ENCODE measurements at places on chromosomes 11 and 22. TPM values are rescaled to one million over a fixed set of nuclear protein-coding genes. Genes with fewer than 3 reads are reported as not detected.
A peak's percentile ranks its signal among the peaks of the same experiment; 100 is the strongest.

DNA sequence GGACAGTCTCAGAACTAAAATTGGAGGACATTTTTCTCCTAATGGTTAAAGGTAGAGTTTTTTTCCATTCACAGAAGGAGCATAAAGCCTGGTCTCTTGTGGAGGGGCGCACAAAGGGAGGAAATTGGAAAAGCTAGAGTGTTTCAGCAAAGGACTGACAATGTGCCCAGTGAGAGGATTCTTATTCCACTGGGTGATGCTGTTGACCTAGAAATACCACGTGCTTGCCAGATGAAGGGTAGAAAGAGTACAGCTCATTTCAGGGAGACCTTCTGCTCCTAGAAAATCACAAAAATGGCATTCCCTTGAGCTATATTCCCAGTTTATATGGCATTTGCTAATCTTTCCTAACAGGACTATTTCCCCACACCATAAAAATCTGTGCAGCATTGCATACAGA lies 21.1 kb downstream of the MS4A6E start:
- H3K36me3 ChIP-seq = no peaks in the 10 kb centered on the region
- H3K27ac ChIP-seq = no peak overlapping the region
- H3K4me3 ChIP-seq = no peak overlapping the region
- no peaks in the 10 kb centered on the region for H3K4me1 ChIP-seq
- peaks cover 5% of the 10 kb centered on the region for H3K27me3 ChIP-seq
- peak; percentile 39 for DNase-seq

DNA sequence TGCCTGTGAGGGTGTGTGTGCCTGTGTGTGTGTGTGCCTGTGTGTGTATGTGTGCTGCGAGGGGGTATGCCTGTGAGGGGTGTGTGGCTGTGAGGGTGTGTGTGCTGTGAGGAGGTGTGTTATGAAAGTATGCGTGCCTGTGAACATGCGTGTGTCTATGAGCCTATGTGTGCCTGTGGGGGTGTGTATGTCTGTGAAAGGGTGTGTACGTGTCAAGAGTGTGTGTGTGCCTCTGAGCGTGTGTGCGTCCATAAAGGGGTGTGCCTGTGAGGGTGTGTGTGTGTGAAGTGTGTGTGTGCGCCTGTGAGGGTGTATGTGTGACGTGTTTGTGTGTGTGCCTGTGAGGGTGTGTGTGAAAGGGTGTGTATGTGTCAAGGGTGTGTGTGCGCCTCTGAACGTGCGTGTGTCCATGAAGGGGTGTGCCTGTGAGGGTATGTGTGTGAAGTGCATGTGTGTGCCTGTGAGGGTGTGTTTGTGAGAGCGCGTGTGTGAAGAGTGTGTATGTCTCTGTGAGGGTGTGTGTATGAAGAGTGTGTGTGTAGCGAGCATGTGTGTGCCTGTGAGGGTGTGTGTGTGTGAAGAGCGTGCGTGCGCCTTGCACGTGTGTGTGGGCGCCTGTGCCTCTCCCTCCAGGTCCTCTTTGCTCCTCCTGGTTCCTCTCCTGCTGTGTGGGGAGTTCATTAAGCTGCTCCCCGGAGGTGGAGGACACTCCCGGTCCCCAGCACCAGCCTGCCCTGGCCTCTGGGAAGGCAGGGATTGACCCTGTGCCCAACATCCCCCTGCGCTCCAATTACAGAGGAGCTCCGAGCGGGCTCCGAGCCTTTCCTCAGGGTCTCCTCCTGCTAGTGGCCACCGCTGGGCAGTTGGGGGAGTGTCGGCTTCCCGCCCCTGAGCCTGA lies 53.3 kb downstream of the CACNA1I start:
- DNase-seq = no peak
- no peaks in the 10 kb centered on the region for H3K36me3 ChIP-seq
- peaks cover 2% of the 10 kb centered on the region for H3K27me3 ChIP-seq
- no peaks in the 10 kb centered on the region for H3K4me1 ChIP-seq
- H3K4me3 ChIP-seq = no peak overlapping the region
- no peak overlapping the region for H3K27ac ChIP-seq

- H3K27me3 ChIP-seq = peaks cover 7% of the 10 kb centered on the region
- H3K4me3 ChIP-seq = no peak overlapping the region
- DNase-seq = no peak
Measured at GRCh38 chr11:10371926-10372641, 67.2 kb downstream of the ADM start.

- H3K4me3 ChIP-seq = no peak overlapping the region
- DNase-seq = no peak
- H3K27ac ChIP-seq = no peak overlapping the region
- no peaks in the 10 kb centered on the region for H3K27me3 ChIP-seq
- H3K4me1 ChIP-seq = peaks cover 2% of the 10 kb centered on the region
Measured at GRCh38 chr22:43237280-43237679, 50.3 kb upstream of the TTLL12 start.

DNA sequence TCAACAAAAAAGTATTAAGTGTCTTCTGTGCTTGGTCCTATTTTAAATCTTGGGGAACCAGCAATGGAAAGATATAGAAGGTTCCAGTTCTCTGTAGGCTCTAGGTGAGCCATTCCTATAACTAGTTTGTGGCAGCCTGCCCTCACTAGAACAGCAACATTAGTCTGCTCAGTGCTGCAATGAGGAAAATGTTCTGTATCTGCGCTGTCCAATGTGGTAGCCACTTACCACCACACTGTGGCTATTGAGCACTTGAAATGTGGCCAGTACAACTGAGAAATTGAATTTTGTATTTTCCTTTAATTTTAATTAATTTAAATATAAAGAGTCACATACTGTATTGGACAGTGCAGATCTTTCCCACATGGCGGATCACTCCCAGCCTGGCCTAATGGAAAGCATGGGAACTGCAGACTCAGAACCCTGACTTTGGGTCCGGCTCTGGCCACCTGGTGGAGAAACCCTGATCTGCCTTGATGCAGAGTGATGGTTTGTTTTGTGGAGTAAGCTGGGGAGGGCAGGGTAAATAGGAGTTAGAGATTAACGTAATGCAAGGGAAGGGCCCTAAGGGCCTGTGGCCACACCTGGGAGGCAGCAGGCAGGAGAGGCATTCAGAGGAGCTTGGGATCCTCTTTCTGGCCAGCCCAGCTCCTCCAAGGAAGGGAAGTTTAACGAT lies 101.0 kb downstream of the ME3 start:
- no peak for DNase-seq
- H3K4me1 ChIP-seq = no peaks in the 10 kb centered on the region
- no peak overlapping the region for H3K4me3 ChIP-seq
- H3K27ac ChIP-seq = no peak overlapping the region

- peak within 1 kb of the TSS; percentile 92 for H3K4me3 ChIP-seq
- peaks cover 21% of the 10 kb centered on the region for H3K36me3 ChIP-seq
- H3K27ac ChIP-seq = peak within 1 kb of the TSS; percentile 98
Measured at GRCh38 chr11:65013888-65014725, at the start of gene ARL2. TSS of gene ARL2 (plus strand) at chr11:65014160. CDS start at chr11:65014208, 48 bp downstream.

GRCh38 chr11:95502522-95502921 lies 271.5 kb upstream of the SESN3 start:
- no peaks in the 10 kb centered on the region for H3K27me3 ChIP-seq
- no peaks in the 10 kb centered on the region for H3K36me3 ChIP-seq
- DNase-seq = no peak
- no peak overlapping the region for H3K4me3 ChIP-seq
- H3K27ac ChIP-seq = no peak overlapping the region

DNA sequence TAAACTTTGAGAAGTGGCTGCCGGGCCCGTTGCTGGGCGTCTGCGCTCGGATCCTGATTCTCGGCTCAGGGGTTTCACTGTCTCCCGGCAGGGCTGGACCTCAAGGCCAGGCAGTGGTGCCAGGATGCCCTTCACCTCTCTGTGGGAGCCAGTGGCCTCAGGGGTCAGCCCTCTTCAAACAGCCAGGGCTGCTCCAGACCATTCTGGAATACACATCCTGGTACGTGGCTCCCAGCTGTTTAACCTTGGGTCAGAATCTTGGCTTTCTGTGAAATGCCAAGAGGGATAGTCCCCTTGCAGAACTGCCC lies 70.5 kb downstream of the MPPED1 start:
- peaks cover 5% of the 10 kb centered on the region for H3K4me1 ChIP-seq
- no peak overlapping the region for H3K4me3 ChIP-seq
- H3K27me3 ChIP-seq = no peaks in the 10 kb centered on the region
- no peaks in the 10 kb centered on the region for H3K36me3 ChIP-seq
- H3K27ac ChIP-seq = no peak overlapping the region

DNA sequence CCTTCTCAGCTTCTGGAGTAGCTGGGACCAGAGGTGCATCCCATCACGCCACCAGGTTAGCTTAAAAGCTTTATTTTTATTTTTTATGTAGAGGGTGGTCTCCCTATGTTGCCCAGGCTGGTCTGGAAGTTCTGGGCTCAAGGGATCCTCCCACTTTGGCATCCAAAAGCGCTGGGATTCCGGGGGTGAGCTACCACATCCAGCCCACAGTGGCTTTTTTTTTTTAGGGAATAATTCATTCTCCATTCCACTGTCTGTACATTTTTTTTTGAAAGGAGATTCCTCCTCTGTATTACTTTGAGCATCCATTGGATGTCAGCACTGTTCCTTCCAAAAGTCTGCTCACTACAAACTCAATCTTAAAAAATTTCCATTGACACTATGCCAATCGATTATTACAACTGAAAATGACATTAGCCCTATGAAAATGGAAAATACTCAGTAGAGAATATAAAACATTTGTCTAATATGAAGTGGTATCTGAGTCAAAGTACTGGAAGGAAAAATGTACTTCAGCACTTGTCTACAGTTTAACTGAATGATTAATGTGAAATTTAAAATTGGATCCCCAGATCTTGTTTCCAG lies 1.3 kb upstream of the LPXN start:
- peaks cover 66% of the 10 kb centered on the region for H3K4me1 ChIP-seq
- peak; percentile 65 for DNase-seq

DNA sequence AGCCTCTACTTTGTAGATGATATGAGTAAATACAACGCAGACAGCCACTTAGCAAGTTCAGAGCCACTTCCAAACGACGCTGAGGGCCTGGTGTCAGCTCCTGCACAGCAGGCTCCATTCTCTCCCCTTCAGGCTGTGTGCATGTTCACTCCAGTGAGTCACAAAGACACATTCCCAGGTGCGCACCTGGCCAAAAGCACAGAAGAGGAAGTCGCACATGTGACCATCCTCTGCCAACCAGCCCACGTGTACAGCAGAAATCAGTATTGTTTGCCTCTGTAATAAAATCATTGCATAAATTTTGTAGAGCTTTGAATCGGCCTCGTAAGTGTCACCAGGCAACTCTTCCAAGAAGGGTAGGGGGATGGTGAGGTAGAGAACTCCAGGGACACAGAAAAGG lies 19.5 kb upstream of the TPH1 start:
- no peaks in the 10 kb centered on the region for H3K27me3 ChIP-seq

GRCh38 chr11:12459865-12460444 lies 82.6 kb downstream of the PARVA start:
- H3K27ac ChIP-seq = no peak overlapping the region
- no peak overlapping the region for H3K4me3 ChIP-seq
- H3K36me3 ChIP-seq = no peaks in the 10 kb centered on the region

DNA sequence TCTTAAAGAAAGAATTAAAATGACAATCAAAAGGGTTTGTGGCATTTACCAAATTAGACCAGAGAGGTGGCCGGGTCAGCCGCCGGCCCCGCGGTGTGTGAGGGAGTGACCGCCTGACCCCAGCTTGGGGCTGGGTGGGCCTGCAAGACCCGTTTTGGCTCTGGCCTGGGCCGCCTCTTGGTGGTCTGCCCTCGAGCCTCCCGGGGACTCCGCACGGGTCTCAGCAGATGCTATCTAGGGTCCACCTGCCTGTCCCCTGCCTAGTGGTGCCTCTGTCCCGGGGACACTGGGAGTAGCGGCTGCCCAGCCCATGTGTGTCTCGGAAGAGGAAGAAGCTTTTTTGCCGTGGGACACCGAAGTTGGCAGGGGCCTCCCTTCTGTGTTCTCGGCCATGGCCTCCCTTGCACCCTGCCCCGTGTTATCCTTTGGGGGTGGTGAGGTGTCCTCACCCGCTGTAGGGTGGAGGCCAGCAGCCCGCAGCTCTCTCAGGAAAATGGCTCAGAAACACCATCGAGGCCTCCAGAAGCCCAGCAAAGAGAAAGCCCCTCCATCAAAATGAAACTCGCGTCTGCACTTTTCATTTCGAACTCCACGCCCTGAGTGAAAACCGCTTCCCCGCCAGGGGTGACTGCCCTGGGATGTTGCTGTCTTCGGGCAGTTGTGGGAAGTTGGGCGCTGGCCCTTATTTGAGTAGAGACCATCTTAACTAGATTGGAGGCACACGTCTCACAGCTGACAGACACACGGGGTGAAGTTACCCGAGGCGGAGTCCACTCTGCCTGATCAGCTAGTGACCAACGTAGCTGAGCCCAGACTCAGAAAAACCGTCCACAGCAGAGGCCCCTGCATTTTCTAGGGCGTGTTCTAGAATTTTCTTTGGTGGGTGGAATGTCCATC lies 8.0 kb downstream of the CCND1 start:
- DNase-seq = no peak
- H3K36me3 ChIP-seq = no peaks in the 10 kb centered on the region
- H3K27ac ChIP-seq = no peak overlapping the region
- peaks cover 2% of the 10 kb centered on the region for H3K27me3 ChIP-seq
- no peak overlapping the region for H3K4me3 ChIP-seq
- no peaks in the 10 kb centered on the region for H3K4me1 ChIP-seq

DNA sequence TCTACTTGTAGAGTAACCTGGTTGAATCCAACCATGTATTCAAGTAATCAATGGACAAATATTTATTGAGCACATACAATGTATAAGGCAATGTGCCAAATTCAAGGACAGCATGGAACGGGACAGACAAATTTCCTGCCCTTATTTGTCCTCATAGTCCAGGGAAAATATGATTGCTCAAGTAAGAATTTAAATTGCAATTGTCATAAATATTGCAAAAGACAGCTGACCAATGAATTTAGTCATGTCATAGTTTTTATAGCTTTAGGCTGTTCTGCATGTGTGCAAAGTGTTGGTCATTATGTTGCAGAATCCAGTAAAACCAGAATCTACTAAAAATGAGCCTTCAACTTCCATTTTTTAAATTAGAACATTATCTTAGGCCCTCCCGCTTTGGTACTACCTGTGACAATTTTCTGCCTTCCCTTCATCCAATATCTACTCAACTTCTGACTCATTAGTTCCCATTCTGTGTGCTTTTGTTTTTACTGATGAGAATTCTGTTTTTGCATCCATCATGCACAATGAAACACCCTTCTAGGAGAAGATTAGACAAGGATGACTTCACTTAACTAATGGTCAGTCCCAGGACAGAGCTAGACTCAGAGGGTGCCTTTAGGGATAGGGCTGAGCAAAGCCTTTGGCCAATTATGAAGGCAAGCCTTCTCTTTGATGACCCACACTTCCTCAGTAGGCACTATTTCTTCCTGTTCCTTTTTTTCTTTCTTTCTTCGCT lies 45.8 kb upstream of the FIBIN start:
- H3K36me3 ChIP-seq = no peaks in the 10 kb centered on the region
- H3K4me3 ChIP-seq = no peak overlapping the region
- H3K27ac ChIP-seq = no peak overlapping the region
- no peaks in the 10 kb centered on the region for H3K27me3 ChIP-seq
- no peaks in the 10 kb centered on the region for H3K4me1 ChIP-seq

GRCh38 chr11:11406652-11407051 lies 53.6 kb upstream of the CSNK2A3 start:
- H3K4me1 ChIP-seq = no peaks in the 10 kb centered on the region
- H3K4me3 ChIP-seq = no peak overlapping the region
- no peaks in the 10 kb centered on the region for H3K36me3 ChIP-seq
- H3K27ac ChIP-seq = no peak overlapping the region
- no peak for DNase-seq

Gene CTNND1
- total RNA-seq = 4.9 TPM
